ENCODE measurements at places on chromosomes 11 and 22.

DNA sequence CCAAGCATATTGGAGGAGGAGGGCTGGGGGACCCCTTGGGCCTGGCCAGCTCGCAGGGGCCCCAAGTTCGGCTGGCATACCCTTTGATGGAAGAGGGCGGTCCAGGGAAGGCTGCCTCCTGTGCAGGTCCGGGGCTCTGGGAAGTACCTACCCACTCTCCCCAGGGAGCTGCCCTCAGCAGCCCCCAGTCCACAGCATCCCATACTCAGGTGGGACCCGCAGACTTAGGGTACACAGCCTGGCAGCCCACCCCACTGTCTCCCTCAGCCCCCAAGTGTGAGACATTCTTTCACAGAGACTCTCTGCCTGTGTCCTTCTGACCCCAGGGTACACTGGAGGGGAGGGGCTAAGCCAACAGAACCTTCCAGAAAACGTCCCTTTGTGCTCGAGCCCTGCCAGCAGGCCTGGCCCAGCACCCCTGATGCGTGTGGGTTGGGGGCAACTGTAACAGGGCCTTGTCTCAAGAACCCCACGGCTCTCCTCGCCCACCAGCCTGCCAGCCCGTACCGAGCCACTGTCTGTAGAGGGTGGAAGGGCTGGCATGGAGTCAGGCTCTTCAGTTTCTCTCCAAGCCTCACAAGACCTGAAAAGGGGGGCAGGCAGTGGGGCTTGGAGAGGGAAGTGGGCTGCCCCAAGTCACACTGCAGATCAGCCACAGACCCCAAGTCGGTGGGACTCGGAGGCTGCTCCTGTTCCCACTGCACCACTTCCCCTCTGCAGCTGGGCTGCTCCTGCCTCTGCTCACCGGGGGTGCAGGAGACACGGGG, 7.0 kb upstream of the TNFRSF13C start:
- DNase-seq: no peak

DNA sequence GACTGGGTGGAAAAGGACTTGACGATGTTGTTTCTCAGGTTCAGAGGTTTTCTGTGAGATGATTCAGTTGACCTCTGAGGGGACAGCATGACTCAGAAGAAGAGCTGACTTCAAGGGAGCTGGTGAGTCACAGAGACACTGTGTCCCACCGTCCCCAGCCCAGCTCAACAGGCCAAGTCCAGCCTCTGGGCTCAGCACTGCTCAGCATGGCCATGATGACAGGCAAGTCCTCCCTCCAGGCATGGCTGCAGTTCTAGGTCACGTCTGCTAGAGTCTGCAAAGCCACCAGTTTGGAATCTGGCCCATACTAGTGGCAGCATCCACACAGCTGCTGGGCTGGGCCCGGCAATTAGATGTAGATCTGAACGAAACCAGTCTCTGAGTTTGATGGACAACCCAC, 12.9 kb downstream of the TRIM29 start:
- DNase-seq: no peak

DNA sequence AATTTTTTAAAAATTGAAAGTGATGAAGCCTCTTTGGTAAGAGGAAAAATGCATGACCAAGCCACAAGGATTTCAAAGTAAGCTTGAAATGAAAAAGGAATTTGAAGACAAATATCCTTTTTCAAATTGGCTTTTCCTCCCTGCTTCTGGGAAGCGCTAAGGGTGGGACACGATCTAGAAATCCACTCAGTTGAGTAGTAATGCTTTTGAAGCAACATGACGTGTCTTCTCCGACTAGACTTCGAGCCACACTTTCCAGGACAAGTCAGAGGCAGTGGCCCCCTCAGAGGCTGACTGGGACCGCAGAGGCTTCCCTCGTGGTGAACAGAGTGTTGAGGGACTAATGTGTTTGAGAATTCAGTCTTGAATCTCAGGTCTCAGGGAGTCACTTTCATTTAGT, 39.8 kb downstream of the KREMEN1 start:
- no peak for DNase-seq

DNA sequence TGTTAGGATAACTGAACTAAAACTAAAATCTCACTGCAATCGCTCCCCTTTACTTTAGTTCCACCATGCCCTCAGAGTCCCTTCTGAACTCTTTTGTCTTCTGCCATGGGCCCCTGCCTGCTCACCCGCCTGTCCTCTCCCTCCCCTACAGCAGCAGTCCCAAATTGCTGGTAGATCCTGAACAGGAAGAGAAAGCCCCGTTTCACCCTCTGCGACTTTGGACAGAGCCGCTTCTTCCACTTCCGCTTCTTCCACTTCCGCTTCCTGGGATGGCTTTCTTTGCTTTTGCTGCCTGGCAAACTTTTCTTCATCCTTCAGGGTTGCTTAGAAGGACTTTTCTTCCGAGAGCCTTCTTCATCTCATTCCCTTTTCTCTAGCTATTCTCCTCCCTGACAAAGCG, 35.7 kb upstream of the TLCD5 start:
- no peak for DNase-seq

GRCh38 chr11:12289667-12290476, 87.5 kb upstream of the PARVA start:
- no peak for DNase-seq

GRCh38 chr11:69391192-69392103, 90.0 kb upstream of the LINC01488 start:
- no peak for DNase-seq

DNA sequence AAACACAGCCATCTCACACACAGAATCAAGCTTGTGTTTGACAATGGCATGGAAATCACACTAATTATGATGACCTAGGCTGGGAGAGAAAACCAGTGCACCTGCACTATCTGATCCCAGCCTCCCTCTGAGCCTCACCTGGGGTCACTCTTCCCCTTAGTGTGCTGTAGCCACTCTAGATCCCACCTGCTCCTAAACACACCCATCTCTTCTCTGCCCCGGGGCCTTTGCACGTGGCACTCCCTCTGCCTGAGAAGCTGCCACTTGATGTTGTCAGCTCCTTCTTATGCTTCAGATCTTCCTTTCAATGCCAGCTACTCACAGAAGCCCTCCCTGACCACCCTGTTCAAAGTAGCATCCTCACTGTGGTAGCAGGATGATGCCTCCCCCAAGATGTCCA, 42.9 kb upstream of the NFAM1 start:
- no peak for DNase-seq

DNA sequence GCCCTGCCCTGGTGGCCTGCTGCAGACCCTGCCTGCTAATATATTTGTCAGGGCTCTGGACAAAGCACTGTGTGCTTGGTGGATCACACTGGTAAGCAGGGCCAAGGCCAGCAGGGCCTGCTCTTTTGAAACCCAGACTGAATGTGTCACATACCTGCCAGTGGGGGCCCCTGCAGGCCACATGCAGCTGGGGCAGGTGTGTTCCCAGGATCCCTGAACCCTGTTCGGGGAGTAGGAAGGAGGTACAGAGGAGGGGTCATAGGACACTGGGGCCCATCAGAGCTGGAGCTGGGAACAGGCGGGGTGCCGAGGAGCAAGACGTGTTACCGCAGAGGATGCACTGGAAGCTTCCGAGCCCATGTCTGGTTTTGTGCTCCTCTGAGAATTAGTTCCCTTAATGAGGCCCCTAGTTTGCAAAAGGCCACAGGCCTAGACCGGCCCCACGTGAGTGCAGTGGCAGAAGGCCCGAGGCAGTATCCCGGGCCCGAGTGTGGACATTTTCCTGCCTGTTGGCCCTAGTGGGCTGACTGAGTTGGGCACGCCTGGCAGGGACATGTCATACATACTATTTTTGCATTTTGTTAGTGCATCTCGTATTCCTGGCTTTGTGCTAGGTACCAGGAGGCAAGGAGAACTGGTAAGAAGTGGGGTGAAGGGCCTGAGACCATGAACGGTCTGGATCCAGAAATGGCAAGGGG, 11.2 kb upstream of the ACR start:
- DNase-seq: peak; percentile 8

DNA sequence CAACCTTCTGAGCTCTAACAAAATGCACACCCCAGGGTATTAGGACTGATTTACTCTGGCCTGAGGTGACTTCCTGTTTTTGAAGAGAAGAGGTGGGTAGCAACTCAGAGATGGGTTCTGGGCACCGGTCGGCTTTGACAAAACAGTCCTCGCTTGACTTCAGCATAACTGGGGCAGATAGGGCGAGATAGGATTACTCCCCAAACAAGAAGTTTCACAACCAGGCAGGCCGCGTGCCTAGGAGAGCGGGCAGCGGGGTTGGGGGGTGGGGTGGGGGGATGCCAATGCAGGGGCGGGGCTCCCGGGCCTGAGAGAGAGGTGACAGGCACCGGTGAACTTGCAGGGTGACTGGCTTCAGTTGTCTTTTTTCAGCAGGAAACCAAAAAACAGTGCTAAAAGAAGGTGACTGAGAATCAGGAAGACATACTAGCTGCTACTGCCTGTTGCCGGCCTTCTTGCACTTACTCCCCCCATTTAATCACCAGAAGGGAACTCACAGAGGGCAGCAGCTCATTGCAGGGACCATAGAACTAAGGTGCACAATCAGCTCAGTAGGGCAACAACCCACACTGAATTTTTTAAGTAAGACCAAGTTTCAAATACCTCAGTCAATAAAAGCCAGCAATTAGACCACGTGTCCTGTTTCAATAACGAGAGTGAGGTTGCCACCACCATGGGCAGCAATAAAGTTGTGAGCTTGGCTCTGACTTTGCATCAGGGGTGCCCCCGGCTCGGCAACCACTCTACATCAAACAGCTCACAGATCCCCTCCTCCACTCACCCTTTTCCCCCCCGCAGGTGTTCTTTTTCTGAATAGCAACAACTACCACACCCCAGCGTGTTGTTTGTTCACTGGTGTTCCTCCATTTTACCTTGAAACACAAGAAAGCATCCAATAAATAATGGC, 37.2 kb upstream of the ETS1 start:
- no peak for DNase-seq

- DNase-seq: no peak
These were observed 887.2 kb downstream of the BRD1 start for GRCh38 chr22:48940266-48941032.

DNA sequence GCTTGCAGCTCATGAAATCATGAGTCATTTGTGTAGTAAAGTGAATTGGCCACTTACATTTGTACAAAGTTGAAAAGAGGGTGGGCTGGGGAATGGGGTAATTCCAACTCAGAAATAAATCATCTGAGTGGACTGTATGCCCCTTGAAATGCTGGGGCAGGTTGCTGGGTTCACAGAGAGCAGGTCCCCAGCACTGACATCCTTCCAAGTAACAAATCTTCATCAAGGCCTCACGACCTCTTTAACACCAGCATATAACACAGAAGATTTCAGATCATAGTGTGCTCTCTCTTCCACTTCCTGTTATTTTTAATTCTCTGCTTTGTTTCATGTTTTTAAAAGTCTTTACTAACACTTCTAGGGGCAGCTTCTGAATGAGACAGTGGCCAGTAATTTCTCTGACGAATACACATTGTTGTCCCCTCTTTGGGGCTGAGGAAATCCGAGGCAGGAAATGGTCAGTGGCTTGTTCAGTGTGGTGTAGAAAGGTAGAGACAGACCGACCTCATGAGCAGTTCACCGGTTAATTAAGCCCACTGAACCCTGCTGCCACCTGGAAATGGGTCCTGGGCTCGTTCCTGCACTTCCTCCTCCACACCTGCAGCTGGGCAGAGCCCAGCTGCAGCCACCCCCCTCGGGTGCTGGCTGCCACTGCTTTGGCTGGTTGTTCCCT, 127.7 kb downstream of the MAML2 start:
- DNase-seq: no peak

DNA sequence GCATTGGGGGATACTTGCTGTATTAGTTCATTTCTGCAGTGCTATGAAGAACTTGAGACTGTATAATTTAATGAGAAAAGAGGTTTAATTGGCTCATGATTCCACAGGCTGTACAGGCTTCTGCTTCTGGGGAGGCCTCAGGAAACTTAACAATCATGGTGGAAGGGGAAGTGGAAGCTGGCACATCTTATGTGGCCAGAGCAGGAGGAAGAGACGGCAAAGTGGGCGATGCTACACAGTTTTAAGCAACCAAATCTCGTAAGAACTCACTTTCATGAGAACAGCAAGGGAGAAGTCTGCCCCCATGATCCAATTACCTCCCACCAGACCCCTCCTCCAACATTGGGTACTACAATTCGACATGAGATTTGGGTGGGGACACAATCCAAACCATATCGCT, 55.1 kb downstream of the TMPRSS5 start:
- DNase-seq: no peak

DNA sequence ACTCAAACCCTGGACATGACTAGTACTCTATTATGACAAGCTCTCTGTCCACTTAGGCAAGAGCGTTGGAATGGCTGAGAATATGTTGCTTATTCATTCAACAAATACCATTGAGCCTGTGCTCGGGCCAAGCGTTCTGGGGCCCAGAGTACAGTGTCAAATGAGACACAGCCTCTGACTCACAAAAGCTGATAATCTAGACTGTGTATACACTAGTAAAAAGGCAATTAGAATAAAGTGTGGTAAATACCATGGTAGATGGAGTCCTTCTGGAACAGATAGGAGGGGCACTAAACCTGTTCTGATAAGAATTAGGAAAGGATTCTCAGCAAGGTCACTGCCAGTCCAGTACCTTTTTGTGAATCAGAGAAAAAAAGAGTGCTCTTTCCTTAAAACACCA, 24.7 kb downstream of the KCNE3 start:
- DNase-seq: no peak

- no peak for DNase-seq
These were observed 15.9 kb downstream of the PRSS23 start for GRCh38 chr11:86816251-86816726.

DNA sequence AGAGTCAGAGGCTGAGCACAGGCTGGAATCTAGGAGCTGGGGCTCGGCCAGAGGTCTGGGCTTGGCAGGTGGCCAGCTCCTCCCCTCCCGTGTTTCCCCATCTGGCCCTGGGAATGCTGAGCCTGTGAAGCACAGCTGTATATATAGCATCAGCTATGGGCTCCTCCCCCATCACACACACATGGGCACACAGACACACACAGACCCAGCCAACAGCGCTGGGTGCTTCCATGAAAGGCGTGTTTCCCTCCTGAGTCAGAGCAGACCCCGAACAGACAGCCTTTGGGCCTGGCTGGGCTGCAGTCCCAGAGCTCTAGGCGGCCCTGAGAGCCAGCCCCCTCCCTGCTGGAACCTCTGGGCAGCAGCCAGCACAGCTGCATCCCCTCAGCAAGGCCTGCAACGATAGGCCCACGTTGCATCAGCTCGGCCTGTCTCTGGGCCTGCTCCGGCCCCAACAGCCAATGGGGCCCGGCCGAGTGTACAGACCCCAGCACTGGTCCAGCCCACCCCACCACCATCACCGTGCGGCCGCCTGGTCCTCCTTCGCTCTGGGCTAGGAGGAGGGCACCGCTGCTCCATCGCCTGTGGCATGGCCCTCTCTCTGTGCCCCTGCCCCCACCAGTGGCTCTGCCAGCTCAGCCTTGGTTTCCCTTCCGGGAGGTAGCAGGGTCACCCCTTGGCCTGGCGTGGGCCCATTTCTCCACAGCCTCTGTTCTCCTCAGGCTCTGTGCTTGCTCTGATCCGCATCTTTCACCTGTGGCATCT, 7.6 kb upstream of the SERPINH1 start:
- DNase-seq: peak; percentile 95

GRCh38 chr11:111167666-111168065, 77.9 kb upstream of the POU2AF2 start:
- DNase-seq: no peak
